NCI-H524 treated with DMSO at 0.1 percent for 48 hours (cell line): ENCODE measurements at places on chromosomes 7 and 10.

DNA sequence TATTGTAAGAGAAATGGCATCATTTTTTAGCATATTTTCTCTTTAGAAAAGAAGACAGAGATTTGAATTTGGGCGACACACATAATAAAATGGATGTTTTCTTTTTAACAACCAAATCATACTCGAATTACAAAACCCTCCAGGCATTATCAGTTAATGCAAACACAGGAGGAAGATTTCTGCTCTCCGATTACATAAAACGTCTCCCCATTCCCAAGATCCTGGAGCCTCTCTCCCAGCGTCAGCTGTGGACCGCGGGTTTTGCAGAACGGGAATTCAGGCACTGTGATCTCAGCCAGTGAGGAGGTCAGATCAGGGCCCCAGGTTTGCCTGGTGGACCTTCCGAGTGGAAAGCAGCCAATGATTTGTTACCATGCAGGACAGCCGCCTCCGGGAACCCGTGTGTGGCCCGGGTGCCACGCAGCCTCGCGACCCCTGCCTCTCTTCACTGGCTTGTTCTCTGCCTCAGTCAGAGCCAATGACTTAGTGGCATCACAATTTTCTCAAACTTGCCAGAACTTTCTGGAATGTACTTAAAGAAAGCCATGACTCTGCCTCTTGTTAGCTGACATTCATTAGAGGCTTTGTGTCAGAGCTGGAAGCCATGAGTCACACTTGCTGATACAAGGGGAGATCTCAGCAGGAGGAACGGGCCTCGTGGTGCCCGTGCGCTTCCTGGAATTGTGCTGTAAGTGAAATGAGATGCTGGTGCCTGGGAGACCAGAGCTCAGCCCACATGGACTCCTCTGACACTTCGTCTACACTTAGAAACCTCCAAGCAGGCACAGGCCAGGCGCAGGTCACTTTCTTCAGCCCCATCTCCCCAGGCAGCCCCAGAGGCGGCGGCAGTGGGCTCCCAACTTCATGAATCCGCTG is 246.1 kb downstream of the KLF6 start:
- DNase-seq: no peak

DNA sequence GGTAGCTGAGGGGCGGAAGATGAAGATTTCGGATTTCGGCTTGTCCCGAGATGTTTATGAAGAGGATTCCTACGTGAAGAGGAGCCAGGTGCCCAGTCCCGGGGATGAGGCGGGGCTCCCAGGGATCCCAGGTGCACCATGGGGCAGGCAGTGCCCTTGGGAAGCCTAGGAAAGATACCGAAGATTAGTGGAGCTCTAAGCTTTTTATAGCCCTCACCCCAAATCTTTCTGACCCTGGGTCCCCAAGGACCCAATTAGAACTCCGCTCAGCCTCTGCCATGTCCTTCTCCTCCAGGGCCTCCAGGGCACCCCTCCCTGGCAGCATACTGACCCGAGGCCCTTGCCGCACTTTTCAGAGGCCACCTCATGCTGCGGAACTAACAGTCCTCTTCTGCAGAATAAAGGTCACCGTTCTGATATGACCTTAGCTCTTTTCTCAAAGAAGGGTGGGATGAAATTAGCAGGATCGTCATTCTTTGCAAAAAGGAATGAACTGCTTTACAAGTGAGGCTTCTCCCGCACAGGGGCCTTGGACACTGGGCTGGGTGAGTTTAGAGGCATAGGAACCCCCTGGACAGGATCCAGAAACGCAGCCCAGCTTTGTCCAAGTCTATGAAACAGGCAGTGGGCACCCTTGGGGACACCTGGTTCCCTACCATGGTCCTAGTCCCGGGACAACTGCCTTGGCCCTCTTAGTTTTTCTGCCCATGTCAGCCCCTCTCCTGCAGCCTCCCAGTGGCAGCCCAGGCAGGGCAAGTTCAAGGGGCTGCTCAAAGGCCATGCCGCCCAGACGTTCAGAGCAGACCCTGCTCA is 17.9 kb upstream of the CSGALNACT2 start:
- no peak for DNase-seq

GRCh38 chr10:6543431-6544005 is 36.6 kb downstream of the PRKCQ start:
- no peak for DNase-seq

DNA sequence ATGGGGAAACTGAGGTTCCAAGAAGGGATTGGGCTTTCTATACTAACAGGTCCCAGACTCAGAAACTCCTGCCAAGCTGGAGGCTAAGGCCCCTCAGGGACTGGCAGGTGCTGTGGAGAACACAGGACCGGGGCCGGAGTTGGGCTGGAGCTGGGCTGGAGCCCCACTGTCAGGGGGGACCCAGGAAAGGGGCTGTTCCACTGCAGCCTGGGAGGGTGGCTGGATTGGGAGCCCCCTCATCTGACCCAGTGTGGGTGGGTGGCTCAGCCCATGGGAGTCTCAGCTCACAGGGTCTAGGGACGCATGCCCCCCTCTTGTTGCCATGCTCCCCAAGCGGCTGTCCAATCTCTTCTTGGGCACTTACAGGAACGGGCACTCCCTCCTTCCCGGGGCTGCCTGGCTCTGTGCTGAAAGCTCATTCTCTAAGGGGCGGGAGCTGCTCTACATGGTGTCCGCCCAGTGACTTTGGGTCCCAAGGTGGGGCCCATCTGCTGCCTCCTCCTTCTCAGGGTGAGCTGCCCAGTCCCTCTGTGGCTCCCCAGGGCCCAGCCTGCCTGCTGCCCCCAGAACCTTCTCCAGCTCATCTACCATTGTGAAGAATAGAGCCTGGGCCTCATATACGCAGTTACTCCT is 126.5 kb downstream of the MYL10 start:
- no peak for DNase-seq

DNA sequence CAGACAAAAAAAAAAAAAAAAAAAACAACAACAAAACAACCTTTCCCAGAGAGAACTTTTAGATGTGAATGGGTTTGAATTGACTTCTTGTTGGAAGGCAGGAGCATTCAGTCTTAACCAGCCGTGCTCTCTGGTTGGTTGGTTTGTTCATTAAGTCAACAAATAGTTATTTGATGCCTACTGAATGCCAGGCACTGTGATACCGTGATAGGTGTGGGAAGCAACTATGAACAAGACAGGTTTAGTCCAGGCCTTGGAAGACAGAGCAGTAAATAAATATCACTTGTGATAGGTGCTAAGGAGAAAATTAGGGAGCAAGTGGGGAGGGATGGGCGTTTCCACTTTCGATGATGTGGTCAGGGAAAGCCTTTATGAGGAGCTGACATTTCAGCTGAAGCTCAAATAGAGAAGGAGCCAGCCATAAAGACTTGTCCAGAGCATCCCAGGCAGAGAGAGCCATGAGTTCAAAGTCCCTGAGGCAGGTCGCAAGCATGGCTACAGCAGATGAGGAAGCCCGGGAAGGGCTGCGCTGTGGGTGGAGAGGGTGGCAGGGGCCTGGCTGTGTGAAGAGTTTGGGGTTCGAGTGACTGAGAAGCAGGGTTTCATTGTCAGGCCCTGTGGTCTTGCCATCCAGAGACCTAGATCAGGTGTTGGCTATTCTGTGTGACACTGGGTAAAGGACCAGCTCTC is 8.0 kb downstream of the TSPAN15 start:
- no peak for DNase-seq

GRCh38 chr7:157132796-157133195 is 5.9 kb upstream of the UBE3C start:
- DNase-seq: no peak
